ENCODE measurements at places on chromosomes 4 and X.
A peak's percentile ranks its signal among the peaks of the same experiment; 100 is the strongest.

DNA sequence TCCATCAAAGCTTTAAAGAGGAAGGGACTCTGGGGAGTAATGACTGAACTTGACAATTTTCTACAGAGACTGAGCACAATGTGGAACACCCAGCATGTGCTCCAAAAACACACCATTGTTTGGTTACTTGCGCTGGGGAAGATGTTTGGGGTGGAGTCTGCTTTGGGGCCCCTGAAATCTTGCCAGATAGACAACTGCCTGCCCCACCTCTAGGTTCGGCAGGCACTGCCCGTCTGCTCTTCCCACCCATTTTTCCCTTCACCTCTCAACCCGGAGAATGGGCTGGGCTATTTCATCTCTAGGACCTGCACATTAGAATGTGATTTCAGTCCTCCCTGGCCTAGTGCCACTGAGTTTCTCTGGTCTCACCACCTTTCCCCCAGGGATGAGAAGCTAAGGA lies 41.9 kb downstream of the TSC22D3 start:
- DNase-seq = no peak

- DNase-seq = no peak
These were observed 92.9 kb downstream of the BCOR start for GRCh38 chrX:40004921-40005291.

- no peak for DNase-seq
These were observed 863.9 kb downstream of the STPG2 start for GRCh38 chr4:97279391-97279790.

- no peak for DNase-seq
These were observed 1.7 kb upstream of the MXRA5 start for GRCh38 chrX:3348191-3348590.

DNA sequence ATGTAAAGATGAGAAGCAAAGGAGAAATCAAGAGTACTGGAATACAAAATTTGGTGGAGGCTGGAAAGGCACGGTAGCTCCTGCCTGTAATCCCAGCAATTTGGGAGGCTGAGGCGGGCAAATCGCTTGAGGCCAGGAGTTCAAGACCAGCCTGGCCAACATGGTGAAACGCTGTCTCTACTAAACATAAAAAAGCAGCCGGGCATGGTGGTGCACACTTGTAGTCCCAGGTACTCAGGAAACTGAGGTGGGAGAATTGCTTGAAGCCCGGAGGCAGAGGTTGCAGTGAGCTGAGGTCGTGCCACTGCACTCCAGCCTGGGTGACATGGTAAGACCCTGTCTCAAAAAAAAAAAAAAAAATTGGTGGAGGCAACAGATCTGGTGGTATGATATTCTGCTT lies 1086.0 kb downstream of the NLGN4X start:
- DNase-seq = no peak

GRCh38 chrX:5829060-5829459 lies 399.6 kb downstream of the NLGN4X start:
- DNase-seq = peak; percentile 26

GRCh38 chrX:77960567-77960966 lies 8.9 kb downstream of the PGAM4 start:
- DNase-seq = no peak

GRCh38 chrX:109889289-109890006 lies 113.5 kb upstream of the TMEM164 start:
- peak; percentile 35 for DNase-seq

- DNase-seq = no peak
These were observed 8.7 kb downstream of the SMAD1 start for GRCh38 chr4:145490361-145490760.

GRCh38 chrX:74431797-74432196 lies 10.5 kb downstream of the SLC16A2 start:
- no peak for DNase-seq

DNA sequence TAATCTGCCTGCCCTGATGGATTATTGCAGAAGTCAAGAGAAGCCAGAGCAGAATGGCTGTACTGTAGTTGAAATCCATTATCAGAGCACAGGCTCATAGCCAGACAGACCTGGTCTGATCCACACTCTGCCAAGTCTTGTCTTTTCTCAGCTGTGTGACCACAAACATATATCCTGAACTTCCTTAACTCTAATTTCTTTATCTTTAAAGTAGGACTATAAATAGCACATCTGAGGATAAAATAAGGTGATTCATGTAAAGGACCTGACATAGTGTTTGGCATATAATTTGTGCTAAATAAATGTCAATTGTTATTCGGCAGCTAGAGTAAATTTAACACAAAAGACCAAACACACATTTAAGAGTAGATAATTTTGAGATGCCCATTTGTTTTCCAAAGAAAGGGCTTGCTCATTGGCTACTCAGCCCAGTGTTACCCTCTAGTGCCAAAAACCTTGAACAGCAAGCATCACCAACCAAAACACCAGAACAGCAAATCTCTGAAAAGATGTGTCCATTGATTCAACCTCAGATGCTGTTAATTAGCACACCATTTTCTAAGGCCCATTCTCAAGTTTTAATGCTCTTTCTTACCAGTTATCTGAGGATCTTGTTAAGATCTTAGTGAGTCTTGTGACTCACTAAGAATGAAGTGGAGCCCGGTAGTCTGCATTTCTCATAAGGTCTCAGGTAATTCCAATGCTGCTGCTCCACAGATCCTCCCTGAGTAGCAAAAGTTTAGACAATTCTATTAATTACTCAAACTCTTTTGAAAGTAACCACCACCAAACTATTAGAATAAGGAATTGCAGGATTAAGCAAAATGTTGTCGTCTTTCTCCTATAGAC lies 108.8 kb downstream of the HHIP start:
- peak; percentile 62 for DNase-seq

DNA sequence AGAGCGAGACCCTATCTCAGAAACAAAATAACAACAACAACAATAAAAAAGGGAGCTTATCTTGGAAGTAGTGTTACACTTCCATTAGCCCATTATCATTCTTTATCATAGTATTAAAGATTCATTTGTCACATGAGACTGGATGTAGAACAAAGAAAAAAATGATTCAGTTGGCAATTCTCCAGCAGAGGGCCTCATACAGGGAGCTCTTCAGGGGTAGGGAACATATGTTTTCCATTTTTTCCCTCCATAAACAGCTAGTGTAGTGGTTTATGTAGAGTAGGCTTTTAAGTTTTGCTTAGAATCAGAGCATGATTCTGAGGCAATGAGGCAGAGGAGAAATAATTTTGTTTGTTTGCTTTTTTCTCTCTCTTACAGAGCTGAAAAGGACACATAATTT lies 5.8 kb downstream of the CPE start:
- no peak for DNase-seq

DNA sequence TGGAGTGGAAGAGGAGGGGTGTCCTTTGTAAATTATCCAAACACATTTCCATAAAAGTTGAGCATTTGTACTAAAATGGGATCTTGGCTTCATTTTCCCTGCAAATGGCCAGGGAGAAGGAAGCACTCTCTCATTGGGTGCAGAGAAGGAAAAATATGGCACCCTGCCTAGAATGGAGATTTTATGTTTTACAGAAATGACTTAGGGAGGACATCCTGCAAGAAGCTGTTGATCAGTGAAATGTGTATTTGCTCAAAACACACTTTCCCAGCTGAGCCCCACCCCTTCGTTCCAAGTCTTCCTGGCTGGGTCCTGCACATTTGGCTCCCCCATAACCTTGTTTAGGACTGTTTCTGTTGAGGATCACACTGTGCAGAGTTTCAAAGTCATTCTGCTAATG lies 213.5 kb upstream of the TAPT1 start:
- no peak for DNase-seq

GRCh38 chr4:62051332-62051731 lies 851.2 kb downstream of the ADGRL3 start:
- no peak for DNase-seq

DNA sequence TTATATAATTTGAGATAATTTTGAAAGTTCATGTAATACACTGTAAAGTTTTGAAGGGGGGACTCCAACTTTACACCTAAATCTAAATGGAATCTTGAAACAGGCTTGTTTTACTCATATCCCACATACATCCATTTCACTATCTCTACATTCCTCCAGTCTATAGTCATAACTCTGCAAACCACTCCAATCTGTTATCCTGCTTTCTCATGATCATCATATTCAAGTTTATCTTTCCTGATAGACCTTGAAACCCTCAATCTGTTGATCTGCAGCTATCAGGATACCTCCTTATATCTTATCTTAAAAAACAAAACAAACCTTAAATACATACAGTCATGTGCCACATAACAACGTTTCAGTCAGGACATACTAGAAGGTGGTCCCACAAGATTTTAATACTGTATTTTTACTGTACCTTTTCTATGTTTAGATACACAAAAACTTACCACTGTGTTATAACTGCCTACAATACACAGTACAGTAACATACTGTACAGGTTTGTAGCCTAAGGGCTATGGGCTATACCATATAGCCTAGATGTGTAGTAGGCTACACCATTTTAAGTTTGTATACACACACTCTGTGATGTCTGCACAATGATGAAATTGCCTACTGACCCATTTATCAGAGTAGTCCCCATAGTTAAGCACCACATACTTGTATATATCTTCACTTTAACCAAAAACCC lies 14.0 kb downstream of the CHIC2 start:
- no peak for DNase-seq

GRCh38 chr4:6410068-6410467 lies 62.3 kb downstream of the PPP2R2C start:
- DNase-seq = no peak

DNA sequence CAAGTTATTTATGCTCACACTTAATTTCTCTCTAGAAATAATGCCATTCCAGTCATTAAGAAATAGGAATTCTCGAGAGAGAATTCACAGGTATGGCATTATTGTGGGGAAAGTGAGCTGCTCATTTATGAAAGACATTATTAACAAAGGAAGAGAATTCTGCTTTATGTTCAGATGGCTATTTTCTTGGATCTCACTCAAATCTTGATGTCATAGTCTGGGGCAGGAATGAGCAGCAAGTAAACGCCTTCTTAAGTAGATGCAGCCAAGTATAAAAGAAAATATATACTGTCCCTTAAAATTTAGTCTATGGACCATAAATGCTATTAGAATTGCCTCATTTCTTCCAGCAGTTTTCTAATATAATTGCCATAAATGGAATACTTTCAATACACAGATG lies 58.2 kb upstream of the FBXW7 start:
- no peak for DNase-seq

All from astrocyte of the hippocampus (primary cell).